ENCODE measurements at places on chromosomes 1 and 21.
A peak's percentile ranks its signal among the peaks of the same experiment; 100 is the strongest.

- no peak for DNase-seq
Observed at GRCh38 chr1:228455715-228456114, 31.5 kb upstream of the RNF187 start.

DNA sequence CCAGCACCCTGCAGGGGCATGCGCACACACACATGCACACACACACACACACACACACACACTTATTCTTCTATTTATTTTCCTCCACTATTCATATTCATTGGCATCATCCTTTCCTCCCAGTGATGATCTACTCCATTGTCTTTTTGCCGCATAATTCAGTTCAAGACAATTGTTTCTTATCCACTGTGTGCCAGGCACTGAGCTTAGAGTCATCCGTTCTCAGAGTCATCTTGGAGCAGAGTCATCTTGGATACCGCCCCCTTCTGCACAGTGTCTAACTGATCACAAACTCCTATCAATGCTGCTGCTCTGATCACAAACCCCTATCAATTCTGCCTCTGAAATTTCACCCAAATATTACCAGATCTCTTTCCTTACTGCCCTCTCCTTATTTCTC, 102.8 kb upstream of the PROX1 start:
- peak; percentile 38 for DNase-seq

DNA sequence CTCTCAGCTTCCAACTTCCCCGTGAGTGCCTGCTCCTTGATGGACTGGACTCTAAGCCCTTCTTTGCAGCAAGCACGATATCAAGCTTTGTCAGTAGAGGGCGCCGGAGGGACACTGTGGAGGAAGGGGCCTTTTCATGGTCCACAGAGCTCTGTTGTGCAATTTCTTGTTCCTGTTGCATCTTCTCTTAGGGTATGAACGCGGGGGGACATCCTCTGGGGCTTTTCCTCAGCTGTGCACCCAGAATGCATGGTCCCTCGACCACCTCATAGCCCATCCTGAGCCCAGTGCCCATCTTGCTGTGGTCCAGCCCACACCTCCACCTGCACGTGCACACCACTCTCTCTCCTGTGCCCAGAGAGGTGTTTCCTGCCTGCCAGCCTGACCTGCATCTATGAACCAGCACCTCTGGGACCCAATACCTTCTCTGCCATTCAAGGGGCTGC, 556.8 kb downstream of the PTPRU start:
- peak; percentile 64 for DNase-seq

GRCh38 chr21:24844671-24845070, 762.6 kb downstream of the MRPL39 start:
- DNase-seq, result no peak

DNA sequence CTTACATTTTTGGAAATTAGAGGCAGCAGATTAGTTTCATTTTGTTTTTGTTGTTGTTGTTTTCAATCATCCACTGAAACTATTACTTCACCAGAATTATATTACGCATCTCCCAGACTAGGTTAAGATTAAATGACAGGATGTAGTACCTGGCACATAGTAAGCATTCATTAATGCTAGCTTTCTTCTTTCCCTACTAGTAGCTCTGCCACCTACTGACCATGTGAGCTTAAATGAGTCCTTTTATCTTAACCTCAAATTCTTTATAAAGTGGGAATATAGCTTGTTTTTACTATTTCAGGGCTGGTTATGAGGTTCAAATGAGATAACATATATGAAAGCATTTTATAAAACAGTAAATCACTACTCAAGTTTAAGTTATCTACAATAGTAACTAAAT, 10.2 kb upstream of the ASPM start:
- DNase-seq, result no peak

- DNase-seq, result no peak
Observed at GRCh38 chr1:215661033-215661432, 93.9 kb downstream of the KCTD3 start.

DNA sequence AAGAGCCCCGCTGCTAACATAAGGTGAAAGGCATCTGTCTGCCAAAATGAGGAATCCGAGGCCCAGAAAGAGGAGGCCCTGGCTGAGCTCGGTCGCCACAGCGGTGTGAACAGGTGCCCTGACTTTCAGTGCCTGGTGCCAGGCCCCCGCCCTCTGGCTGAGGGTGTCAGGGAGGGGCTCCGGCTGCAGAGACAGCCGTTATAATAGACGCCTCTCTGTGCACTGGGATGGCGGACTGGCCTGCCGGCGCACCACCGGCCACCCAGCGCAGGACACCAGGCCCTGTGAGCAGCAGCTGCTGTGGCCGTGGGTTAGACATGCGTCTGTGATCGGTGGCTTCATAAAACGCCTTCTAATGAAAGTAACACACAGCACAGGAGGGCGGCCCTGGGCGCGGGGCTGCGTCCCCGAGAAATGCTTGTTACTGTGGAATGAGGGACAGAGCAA, 51.4 kb upstream of the ACTRT2 start:
- no peak for DNase-seq

DNA sequence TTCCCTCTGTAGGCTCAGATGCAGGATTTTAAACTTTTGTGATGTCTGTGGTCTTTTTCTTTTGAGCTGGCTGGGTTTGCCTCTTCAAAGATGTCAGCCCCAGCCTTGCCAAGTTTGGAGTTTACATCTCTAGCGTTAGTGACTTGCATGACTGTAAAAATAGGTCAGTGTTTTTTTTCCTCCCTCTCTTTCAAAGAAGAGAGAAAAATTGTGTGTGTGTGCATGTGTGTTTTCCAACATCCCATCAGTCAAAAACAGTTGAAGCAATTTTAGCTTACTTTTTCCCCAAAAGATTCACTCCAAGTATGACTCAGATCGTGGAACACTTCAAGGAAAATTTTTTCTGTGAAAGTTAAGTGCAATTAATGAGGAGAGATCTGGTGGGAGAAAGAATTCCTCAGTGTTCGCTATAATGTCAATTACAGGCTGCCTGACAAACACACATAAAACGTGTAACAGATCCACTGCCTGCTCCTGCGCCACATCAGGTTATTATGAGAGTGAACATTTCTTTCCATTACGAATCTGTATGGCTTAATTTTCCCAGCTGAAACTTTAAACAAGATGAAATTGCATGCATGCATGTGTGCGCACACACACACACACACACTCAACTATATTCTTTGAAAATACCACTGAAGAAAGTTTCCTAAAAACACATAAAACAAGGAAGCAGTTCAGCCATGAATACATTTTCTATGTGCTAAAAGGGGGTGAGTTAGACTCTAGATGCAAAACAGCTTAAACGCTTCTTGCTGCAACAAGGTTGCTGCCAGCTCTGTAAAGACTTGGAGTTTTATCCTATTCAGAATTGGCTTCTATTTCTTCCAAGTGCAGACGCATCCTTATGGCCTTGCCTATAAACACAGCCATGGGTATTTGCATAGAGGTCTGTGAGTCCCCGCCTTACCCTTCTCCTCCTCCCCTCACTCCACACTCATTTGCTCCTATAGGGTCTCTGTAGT, 55.5 kb downstream of the TLR5 start:
- no peak for DNase-seq

DNA sequence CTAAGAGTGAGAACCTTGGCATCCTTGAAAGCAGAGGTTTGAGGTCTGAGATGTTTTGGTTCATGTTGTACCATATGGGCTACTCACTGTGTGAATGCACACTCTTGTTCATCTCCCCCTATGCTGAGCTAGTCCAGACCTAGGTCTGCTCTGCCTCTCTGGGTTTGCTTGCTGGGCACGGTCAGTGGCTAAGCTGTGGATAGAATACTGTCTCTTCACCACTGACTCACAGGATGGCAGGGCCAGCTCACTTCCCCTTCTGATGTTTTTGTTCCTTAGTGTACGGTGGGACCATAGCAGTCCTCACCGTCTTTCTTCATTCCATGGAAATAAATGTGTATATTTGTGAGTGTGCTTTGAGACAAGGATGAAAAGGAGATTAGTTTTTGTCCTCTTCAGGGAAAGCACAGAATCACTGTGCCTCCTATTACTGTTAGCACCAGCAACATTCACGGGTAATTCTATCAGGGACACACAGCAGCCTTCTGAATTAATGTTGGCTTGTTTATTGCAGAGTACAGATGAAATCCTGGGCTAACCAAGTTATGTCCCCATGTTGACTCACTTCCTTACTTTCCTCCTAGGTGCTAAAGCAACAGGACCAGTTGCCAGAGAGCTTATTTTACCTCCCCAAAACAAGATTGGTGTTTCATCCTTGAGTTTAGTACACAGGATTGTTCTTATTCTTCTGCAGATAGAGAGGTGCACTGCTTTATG, 56.9 kb upstream of the IVNS1ABP start:
- no peak for DNase-seq

DNA sequence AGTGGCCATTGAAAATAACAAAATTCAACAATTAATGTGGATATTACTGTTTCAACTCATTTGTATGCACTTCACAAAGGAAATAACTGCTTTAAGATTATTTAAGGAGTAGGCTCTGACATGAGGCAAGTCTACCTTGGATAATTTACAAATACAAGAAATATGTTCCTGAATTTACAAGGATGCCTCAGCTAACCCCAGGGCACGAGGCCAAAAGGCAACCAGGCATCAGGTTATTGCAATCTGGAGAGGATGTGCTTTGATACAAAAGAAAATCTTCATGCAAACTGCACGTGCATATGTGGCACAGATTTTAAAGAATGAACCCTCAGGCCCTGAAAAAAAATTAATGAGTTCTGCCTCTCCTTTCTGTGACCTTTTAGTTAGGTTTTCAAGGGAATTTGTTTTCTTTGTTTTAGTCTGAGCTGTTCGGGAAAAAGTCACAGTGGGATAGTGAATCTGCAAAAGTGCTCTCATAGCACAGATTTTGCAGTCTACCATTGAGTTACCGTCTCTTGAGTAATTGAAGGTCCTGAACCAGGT, 1304.2 kb upstream of the ADGRL4 start:
- no peak for DNase-seq

DNA sequence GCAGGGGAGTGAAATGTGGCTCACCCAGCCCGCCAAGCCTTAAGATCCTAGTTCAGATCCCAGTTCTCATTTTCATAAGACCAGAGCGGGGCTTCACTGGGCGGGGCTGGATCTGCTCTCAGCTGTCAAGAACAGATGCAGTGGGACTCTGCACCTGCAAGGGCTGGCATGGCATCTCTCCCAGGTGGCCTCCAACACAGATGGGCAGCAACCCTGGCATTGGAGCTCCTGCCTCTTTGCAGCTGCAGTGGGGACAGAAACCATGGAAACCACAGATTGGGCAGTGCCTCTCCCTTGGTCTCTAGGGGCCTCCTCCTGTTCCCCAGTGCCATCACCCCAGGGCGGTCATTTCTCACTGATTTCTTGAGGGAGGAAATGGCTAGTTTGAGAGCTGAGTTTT, 267.7 kb downstream of the PRDM2 start:
- DNase-seq, result no peak

DNA sequence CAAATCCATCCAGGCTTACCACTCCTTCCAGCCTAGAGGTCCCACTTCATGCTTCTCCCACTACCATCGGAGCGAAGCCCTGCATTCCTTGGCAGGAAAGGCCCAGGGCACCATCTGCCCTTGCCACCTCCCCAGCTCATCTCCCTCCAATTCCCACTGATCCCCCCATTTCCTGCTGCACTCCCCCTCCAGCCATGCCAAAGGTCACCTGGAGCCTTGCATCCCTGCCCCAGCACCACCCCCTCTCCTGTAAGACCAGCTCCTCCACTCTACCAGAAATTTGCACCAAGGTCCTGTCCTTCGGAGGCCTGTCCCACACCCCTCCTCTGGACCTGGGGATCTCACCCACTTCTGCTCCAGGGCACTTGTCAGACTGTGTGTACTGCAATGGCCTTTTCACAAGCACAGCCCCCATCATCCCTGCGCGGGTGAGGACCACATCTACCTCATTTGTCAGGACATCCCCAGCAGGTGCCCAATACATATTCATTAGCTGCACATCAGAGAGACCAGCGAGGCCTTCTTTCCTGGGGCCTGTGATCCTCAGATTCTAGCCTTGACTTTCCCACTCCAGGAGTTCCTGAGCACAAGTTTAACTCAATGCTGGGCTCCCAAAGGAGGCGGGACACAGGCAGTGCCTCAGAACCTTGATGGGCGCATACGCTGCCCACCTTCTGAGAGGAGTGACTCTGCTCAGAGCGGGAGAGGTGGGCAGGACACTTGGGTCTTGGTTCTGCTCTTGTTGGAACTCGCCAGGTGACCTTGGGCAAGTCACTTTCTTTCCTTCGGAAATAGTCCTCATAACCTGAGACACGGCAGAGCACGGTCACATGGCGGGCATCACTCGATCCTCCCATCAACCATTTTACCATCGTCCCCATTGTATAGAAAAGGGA, 49.9 kb upstream of the EDN2 start:
- DNase-seq, result no peak

DNA sequence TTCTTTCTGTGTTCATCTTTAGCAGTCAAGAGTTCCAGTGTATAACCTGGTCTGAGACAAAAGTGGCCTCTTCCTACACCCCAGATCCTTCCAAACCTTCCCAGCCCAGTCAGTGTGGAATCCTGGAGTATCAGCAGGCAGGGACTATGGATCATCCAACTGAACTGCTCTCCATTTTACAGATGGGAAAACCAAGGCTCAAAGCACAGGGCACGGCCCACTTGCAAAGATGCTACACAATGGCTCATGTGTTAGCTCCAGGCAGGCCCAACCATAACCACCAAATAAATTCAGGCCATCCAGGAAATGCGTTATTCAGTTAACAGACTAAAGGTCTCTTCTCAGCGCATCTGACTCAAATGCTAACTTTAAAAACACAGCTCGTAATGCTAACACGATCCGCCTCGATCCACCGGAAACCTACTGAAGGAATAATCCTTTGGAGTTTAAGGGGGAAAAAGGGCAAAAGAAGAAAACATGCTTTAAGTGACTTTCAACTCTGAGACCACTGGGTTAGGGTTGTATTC, 7.1 kb downstream of the GLIS1 start:
- DNase-seq, result no peak

- DNase-seq, result peak; percentile 44
Observed at GRCh38 chr1:111509997-111510375, 6.6 kb upstream of the ADORA3 start.

- DNase-seq, result no peak
Observed at GRCh38 chr1:39613250-39613649, 26.2 kb downstream of the HEYL start.

DNA sequence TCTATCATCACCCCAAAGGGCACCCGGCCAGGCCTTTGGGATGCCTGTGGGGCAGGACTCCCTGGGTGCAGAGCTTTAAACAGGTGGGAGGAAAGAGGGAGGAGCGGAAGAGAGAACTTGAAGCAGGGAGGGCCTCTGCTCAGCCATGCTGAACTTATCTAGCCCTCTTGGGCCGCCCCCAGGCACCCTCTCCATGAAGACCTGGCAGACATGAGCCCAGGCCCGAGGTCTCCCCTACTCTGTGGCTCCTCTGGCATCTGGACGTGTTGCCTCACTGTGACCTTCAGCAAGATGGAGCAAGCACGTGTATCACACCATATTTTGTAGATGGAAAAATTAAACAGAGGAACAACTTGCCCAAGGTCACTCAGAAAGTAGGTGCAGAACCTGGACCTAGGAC, 711.4 kb downstream of the MATN1 start:
- DNase-seq, result no peak

DNA sequence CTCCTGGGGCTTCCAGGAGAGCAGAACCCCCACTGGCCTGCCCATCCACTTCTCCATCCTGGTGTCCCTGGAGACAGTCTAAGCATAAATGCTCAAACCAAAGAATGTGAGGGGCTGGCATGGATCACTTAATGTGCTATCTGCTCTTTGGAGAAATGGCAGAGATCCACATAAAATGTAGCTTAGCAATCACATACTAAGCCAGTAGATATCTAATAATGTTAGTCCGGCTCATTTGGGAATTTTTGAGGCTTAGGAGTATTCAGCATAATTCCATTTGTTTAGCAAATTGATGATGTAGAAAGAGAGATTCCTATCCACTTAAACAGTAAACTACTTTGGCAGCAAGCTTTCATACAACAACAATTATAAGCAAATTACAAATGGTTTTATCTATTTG, 90.7 kb downstream of the TENT5C start:
- no peak for DNase-seq
